D341Med (cell line): ENCODE measurements at places on chromosomes 16 and 17.
A peak's percentile ranks its signal among the peaks of the same experiment; 100 is the strongest.

GRCh38 chr16:57759541-57760356 lies 24.2 kb downstream of the KATNB1 start:
- DNase-seq, result no peak

DNA sequence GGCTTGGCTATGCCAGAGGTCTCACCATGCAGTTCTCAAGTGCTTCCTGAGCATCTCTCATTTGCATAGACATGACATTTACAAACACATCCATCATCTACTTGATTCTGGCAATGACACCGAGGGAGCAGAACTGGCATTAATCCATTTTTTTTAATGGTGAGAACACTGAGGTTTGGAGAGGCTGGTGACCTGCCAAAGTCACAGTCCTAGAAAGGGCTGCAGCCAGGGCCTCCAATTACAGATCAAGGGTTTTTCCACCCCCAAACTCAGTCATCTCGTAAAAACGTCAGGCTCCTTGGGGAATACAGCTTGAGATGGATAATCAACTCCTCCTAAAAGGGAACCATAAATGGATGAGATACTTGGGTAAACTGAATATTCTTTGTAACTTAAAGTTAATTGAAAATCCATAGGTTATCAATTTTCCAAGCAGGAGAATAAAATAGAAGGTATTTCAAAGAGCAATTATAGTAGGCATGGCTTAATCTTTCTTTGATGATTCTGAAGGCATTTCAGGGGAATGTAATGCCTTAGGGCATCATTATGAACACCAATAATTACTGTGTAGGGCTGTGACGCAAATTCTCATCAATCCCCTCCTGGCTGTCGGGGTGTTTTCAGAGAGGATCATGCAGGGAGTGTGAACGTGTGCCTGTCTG lies 9.4 kb upstream of the MEOX1 start:
- no peak for DNase-seq

DNA sequence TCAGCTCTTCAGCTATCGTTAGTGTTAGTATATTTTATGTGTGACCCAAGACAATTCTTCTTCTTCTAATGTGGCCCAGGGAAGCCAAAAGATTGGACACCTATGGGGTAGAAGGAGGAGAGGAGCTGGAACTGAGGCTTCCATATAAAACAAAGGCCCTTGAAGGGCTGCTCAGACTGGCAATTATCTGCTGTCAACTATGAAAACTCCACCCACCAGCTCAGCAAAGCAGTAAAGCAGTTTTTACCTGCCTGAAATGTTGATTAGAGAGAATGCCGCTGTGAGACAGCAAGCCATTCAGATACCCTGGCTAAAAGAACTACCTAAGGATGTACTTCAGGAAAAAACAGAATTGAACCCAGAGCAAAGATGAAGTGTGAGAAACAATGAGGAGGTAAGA lies 45.9 kb upstream of the GNAO1 start:
- no peak for DNase-seq

- DNase-seq, result no peak
These were observed 39.3 kb downstream of the CBFB start for GRCh38 chr16:67068212-67068753.

GRCh38 chr17:2892305-2892971 lies 96.2 kb downstream of the RAP1GAP2 start:
- DNase-seq, result no peak

GRCh38 chr17:66432996-66433551 lies 130.7 kb downstream of the PRKCA start:
- no peak for DNase-seq

GRCh38 chr16:68279726-68280558 lies 15.6 kb downstream of the SLC7A6 start:
- no peak for DNase-seq

- DNase-seq, result no peak
These were observed 58.5 kb downstream of the MYH13 start for GRCh38 chr17:10314329-10314728.

DNA sequence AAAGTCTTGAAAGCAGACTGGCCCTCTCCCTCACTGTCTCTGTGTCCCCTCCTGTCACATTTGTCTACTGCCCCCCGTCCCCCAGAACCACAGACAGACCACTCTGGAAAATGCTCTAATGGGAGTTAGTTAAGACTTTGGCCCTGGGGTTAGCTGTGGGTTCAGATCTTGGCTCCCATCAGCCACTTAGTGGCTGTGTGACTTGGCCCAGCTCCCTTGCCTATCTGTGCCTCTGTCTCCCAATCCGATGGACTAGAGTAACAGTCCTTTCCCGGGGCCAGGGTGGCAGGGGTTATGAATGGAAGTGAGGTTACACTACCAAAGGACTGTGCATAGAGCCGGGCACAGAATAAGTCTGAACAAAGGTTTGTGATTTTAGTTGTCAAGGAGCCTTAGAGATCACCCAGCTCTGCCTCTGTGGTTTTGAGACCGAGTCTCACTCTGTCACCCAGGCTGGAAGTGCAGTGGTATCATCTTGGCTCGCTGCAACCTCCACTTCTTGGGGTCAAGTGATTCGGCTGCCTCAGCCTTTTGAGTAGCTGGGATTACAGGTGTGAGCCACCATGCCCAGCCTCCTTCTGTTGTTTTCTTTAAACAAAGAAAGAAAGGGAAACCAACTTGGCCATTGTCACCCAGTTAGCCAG lies 23.7 kb downstream of the PPL start:
- no peak for DNase-seq

DNA sequence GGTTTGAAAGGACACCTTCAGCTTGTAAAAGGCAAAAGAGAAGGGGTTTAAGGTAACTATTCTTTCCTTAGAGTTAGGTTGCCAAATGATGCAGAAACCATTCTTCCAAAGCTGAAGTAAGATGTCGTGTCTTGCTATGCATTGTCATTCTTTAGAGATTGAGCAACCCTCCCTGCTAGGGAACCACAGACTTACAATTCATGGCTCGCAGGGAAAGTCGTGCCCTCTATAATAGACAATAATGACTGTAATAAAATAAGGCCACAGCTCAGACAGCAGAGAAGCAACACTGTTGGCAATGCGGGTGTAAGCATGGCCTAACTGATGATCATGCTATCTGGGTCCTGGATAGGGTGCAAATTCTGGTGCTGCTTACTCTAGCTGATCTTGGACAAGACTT lies 129.6 kb upstream of the CDH13 start:
- DNase-seq, result no peak

- DNase-seq, result peak; percentile 32
These were observed 15.0 kb downstream of the GAA start for GRCh38 chr17:80116276-80116920.

- no peak for DNase-seq
These were observed 1.1 kb downstream of the MLST8 start for GRCh38 chr16:2206420-2206779.

- no peak for DNase-seq
These were observed 62.3 kb downstream of the NFATC3 start for GRCh38 chr16:68147444-68147843.

DNA sequence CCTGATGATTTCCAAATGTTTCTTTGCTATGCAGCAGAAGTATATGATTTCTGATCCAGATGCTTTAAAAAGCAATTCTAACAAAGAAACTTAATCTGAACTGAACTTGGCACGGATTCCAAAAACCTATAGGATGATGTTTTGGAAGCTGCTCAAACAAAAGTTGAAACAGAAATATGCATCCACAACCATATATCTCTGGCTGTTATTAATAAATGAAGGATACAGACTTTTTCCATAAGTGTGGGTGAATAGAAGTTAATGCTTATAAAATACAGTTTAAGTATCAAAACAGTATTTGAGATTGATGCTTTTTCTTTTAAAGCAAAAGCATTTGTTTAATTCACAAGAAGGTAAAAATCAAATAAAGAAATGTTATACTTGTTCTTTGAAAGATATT lies 27.9 kb upstream of the NACA2 start:
- DNase-seq, result no peak

DNA sequence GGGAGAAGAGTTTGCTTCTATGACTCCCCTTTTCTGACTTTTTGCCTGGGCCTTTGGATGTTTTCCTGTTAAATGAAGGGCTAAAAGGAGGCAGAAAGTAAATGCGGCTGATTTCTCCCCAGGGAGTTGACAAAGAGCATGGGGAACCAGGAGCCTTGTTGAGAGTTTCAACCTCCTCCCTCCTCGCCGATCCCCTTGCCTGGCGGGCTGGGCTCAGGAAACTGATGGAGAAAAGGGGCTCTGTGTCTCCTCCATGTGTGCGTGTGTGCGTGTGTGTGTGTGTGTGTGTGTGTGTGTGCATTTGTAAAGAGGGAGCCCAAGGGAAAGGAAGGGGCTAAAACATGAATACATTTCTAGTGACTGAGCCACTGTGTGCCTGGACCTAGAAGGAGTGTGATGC lies 94.5 kb downstream of the ZDHHC7 start:
- no peak for DNase-seq

DNA sequence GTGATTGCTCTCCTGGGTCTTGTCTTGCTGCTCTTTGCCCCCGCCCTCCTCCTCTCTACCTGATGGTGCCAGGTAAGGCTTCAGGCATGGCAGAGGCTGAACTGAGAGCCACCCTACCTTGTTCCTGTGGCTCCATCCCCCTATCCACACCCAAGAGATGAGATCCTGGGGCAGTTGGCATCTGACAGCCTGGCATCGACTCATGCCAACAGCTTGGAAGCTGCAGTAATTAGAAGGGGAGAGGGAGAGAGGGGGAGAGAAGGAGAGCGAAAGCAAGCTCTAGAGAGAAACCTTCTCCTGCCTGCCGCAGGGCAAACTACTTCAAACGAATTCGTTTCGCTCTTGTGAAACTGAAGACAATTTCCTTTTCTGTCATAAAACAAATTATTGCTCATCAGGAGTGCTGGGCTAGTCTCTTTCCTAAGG lies 13.8 kb upstream of the SP6 start:
- no peak for DNase-seq

DNA sequence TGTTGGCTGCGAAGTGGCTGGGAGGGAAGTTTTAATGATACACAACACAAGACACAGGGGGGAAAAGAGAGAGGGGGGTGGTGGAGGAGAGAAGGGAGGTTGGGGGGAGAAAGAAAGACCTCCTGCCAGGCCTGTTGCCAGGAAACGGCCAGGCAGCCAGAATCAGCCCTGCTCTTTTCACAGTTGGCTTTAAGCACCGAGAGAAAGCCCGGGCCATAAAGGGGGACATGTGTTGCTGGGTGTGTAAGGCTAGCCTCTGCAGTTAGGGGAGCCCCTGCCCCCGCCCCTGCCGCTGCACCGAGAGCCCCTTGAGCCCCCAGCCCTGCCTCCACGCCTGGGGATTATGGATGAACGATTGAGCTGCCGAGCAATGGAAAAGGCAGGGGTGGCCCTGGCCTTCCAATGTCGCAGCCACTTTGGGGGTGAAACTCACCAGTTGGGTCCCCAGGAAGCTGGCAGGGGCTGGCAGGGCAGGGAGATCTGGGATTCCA lies 13.9 kb upstream of the WNT3 start:
- DNase-seq, result no peak

GRCh38 chr16:86030116-86030515 lies 131.2 kb downstream of the IRF8 start:
- DNase-seq, result no peak

GRCh38 chr16:88899901-88900661 lies 33.6 kb upstream of the PABPN1L start:
- DNase-seq, result no peak

- DNase-seq, result peak; percentile 57
These were observed 435 bp downstream of the RAB40C start for GRCh38 chr16:590188-590814.

DNA sequence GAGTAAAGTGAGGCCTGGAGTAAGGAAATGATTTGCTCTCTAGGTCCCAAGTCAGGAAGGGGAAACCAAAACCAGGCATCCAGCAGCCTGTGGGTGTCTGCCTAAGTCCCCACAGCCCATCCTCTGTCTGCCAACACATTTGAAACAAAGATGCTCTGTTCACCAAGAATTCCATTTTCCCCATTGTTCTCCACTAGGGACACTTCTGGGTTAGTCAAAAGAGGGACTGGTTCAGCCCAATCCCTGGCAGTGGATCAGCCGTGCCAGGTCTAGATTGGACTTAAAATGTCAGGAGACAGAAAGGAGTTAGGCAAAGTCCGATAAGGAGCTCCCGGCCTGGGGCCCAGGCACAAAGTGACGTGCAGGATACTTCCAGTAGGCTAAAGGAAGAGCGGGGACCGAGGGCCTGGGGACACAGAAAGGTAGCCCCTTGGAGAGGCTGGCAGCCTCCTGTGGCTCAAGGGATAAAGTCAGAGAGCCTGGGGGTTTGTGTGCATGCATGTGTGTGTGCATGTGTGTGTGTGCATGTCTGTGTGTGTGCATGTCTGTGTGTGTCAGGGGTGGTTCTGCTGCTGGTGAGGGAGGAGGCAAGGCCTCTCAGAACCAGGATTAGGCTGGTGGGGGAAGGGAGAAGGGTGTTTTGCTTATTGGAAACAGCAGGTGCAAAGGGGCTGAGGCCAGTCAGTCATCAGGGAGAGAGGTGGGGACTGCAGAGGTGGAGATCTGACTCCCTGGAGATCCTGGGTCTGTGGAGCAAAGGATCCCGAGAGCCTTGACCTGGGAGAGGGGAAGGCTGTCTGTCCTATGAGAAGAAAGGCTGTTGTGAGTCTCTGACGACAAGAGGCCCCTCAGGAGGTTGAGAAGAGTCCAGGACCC lies 41.7 kb upstream of the IL34 start:
- no peak for DNase-seq

- DNase-seq, result no peak
These were observed 5.0 kb upstream of the CDYL2 start for GRCh38 chr16:80809366-80809765.

DNA sequence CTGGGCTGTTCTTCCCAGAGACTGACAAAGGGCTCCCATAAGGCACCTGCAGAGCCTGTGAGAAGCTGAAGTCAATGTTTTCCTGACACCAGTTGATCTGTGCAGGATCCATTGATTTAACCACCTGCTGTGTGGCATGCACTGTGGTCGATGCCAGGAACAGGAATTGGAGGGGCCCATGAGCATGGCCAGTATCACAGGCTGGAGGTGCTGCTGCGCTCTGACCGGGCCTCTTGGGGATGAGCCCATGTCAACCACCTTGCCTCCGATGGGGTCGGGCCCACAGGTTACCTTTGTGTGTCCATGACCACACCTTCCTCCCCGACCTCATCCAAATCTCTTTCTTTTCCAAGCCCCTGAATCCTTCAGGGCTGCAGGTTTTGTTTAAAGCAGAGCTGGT lies 18.2 kb upstream of the STH start:
- DNase-seq, result no peak

- no peak for DNase-seq
These were observed 7.9 kb downstream of the UMOD start for GRCh38 chr16:20344611-20345010.

- no peak for DNase-seq
These were observed 4.3 kb downstream of the GDE1 start for GRCh38 chr16:19517424-19518089.

DNA sequence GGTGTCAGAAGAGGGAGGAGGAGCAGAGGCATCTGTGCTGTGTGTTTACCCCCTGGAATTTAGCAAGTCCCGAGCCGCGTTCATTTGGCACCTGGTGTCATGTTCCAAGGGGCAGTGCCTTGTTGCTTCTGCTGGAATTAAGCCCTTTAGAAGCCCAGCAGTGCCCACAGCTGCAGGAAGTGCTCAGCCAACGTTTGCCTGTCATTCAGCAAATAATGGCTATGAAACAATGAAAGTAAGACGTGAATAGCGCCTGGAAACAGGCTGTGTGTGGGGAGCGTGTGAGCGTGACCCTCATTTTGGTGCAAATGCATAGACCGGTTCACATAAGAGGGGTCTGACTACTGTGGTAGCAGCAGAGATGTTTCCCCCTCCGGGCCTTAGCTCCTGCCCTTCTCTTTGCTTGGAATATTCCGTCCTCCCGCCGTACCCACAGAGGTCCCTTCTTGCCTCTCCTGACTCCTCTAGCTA lies 5.8 kb upstream of the ATP2C2 start:
- DNase-seq, result no peak

- no peak for DNase-seq
These were observed 37.8 kb upstream of the IL34 start for GRCh38 chr16:70608521-70608920.
